GM10248 (cell line): ENCODE measurements at places on chromosomes 7 and 10.

DNA sequence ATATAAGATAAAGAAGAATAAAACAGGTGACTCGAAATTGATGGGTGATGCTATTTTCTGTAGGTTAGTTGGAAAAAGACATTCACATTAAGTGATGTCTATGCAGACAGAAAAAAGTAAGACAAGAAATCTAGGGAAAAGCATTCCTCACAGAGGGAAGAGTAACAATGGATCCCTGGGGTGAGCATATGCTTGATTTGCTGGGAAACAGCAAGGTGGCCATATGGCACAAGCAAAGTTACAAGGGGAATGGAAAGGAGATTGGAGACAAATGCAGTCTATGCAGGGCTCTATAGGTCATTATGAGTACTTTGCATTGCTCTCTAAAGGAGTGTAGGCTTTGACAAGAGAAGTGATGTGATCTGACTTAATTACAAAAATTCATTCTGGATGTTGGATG lies 90.9 kb upstream of the ZNF804B start:
- no peak for DNase-seq

DNA sequence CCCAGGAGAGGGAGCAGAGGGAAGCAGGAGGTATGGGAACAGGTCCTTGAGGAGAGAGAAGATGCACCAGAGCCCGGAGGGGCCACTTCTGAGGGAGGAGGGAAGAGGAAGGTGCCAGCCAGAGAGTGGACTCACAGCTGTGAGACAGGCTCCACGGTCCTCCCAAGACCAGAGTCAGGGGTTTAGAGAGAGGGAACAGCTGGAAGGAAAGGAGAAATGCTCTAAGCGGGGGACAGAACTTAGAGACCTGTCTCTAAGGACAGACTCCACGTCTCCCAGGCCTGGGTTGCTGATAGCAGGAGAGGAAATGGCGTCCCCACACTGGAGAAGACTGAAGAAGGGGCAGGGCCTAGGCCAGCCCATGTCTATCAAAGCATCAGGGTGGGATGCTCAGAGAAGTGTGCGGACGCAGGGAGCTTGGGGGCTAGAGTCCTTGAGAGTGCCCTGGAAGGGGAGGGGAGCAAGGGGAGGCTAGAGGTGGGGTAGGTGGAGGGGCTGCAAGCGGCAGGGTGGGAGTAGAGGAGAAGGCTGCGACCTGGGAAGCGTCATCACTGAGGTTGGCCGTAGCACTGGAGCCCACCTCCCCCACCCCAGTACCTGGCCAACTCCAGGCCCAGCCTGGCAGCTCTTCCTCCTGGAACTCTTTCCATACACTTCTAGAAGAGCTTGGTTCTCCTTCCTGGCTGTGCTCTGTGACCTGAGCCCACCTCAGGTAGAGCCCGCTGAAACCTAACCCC lies 25.6 kb upstream of the GRID1 start:
- DNase-seq = peak; percentile 58

- no peak for DNase-seq
These were observed 25.7 kb downstream of the OPALIN start for GRCh38 chr10:96333101-96333500.

DNA sequence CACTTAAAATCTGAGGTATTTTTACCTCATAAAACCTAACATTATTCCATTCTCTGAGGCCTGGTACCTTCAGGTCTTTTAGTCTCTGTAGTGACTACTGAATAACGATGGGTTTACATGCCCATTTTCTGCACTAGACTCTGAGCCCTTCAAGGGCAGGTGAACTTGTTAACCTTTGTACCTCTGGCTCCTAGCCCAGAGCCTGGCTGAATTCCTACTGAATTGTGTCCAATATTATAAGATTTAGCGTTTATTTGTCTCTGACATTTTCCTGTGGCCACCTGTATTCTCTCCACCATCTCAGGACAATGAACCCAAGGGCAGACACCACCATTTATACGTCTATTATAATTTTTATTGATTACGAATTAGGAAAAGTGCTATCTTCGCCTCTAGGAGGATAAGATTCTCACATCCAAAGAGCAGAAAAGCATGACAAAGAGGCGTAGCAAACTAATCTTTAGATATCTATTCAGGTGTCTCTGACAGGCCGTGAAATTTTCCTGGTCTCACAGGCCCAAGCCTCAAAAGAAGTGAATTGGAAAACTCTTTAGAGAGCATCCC lies 27.9 kb upstream of the HNRNPH3 start:
- DNase-seq = no peak

DNA sequence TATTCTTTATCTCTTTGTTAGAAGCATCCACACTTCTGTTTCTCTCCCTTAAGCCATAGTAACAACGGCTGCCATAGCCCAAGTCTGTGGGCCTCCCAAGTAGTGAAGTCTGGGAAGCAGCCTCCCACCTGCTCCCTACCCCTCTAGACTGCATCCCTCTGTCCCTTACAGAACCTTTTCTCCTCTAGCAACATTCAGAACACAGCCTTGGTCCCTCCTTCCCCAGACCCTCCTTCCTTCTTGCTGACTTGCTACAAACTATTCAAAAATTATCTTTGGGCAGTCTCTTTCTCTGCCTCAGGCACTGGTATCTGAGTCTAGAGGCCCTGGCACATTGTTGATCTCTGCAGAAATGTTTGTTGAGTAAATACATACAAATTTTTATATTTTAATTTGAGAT lies 2.3 kb upstream of the NYAP1 start:
- no peak for DNase-seq

DNA sequence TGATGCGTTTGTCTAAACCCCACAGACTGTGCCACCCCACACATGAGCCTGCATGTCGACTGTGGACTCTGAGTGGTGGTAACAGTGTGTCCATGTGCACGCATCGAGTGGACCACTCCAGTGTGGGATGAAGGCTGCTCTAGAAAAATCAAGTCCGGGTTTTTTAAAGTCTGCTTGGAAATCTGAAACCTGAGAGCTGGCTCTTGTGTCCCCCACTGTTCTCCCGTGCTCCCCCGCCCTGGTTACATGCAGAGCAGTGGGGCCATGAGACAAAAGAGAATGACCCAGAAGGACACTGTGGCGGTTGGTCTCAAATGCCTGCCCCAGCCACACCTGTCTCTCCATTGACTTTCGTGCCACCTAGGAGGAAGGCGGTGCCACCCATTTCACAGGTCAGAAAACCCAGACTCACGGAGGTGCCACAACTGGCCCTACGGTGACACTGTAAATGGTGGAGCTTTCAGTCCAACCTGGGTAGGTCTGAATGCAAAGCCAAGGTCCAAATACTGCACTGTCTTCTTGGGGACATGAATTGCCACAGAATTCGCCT lies 27.3 kb upstream of the PWWP2B start:
- DNase-seq = no peak

DNA sequence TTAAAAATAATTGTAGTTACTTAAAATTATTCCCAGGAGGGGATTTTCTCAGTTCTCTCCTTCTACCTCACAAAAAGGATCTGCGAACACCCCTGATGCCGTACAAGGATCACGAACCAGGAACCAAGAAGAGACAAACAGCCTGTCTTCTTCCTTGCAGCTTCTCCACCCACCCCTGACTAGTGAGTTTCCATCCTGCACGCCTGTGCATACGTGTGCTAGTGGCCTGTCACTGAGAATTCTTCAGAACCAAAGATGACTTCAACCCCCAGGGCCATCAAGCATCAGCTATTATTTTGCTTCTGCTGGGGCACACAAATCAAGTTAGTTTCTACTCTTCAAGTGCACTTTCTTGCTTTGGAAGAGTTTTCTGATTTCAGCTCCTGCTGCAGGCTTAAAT lies 175.5 kb upstream of the KLF6 start:
- no peak for DNase-seq

DNA sequence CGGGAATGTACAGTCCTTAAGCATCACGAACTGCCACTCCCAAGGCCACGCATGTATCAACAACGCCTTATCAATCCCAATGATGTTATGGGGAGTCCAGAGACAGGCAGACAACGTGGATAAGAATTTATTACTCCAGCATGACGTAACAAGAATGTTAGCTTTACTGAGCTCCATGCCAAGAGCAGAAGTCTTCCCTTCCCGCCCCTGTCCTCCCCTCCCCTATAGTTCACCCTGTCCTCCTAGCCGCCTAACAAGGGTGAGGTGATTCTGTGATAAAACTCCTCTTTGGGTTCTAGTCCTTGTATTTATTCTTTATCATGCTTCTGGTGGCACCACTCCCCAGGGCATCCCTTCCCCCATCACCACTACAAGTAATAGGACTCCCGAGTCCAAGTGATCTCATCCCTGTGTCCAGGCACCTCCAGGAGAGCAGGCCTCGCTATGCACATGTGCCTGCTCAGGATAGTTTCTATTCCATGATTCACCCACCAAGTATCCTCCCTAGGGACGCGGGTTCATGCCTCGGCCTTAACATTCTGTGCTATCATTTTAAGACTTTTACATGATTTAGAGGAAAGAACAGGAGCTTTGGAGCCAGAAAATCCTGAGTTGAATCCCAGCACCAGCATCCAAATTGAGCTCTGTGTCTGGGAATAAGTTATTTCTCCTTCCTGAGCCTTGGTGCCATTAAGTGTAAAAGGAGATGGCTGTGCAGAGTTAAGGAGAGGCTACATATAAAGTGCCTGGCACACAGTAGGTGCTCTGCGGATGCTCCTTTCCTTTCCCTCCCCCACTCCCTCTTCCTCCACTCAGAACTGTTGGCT lies 15.4 kb downstream of the GSDME start:
- no peak for DNase-seq

DNA sequence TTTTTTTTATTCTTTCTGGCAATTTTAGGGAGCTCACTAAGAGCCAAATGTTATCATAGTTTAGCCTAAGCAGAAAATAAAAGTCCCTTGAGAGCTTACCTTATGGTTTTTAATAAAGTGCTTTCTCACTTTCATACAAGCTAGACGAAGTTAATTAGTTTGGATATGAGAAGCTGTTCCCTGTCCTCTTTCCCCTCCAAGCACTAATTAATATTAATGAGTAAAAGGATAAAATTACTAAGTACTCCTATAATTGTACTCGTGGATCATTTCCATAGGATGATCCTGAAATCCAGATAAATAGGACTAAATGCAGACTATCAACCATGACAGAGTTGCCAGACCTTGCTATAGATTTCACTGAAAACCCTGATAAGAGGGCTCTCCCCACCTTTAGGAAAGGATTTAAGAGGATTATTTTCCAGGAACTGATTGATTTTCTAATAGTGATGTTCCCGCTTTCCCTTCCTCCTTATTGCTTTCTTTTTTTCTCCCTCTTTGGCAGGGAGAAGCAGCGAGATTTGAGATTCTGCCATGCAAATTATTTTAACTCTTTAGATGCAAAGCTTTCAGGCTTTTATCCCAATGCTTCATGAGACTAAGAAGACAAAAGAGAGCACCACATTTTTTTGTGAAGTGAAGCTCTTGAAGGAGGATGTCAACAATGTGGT lies 58.3 kb upstream of the HECW1 start:
- no peak for DNase-seq

- peak; percentile 18 for DNase-seq
These were observed 8.4 kb upstream of the PANK1 start for GRCh38 chr10:89653410-89653869.

DNA sequence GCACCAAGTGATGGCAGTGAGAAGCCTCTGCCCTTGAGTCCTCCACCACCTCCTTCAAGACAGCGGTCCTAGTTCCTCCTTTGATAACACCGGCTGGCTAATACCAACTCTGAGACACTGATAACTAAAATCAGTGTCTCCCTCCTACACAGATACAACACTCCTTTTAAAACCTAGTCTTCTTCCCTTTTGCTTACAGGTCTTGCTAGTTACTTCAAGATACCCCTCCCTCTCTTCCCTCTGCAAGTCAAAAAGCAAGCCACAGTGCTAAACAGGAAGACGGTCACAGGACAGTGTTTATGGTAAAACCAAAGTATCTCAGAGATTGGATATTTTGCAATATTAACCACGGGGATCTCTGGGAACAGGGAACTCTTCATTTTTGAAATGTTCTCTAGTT lies 4.6 kb downstream of the AKR1B1 start:
- no peak for DNase-seq

DNA sequence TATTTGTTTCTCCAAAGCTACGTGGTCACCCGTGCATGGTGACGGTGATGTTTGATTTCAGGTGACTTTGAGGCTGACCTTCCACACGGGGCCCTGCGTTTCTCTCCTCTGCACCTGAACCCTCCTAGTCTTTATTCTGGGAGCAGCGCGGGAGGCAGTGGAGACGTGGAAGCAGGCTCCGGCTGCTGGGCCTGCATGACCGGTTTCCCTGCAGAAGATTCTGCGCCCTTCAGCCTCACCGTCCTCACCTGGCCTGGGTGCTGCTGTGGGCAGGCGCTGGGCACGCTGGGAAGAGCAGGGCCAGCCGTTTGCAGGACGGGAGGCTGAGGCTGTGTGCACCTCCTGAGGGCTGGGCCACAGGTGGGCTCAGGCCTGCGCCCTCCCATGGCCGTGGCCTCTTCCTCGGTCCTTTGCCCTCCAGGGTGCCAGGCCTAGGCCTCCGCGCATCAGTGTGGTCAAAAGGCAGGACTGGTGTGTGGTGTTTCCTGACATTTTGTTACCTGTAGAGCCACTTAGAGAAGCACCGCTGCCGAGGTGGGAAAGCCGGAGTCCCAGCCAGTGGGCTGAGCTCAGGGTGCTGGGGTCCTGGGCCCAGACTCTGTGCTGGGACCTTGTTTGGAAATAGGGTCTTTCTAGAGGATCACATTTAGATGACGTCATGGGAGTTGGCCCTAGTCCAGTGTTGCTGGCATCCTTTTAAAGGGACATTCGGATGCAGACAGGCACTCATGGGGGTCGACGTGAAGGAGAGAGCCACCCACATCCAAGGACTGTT lies 478.3 kb downstream of the DNAJB6 start:
- no peak for DNase-seq

DNA sequence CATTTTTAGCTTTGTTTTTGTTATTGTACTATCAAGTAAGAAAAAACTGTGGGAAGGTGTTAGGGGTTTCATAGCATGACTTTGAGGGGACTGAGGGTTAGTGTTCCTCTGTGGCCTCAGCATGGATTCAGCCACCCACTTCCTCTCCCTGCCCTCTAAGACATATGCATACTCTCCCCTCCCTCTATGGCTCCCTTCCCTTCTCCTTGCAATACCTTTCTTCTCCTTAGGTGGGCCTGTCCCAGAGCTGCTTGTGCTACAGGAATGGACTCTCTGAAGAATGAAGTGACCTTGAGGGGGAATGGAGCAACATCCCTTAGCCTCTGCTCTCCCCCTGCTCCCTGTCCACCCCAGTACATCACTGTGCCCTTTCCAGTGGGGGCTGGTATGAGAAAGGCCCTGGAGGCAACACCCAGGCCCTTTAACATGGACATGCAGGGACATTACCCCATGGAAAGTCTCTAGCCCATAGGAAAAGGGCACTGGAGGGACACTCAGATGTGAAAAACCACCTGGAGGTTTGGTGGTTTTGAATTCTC lies 22.4 kb downstream of the CDH23 start:
- DNase-seq = no peak

DNA sequence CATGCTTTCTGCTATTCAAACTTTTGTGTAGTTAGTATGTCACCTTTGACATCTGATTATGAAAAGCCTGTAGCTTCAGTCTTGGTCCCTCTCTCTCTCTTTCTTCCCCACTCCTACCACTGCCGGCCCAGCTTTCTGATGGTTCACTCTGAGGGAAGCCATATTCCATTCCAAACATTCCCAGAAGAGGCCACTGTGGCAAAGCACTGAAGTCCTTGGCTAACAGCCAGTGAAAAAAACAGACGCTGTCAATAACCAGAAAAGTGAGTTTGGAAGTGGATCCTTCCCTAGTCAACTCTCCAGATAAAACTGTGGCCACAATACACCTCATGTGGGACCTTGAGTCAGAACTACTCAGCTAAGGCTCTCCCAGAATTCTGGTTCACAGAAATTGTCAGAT lies 950.7 kb upstream of the PHF14 start:
- no peak for DNase-seq
